ENCODE measurements at places on chromosomes 16 and 17.

- DNase-seq: no peak
Measured at GRCh38 chr16:53220585-53220984, 165.8 kb downstream of the CHD9 start.

- DNase-seq: no peak
Measured at GRCh38 chr17:3777366-3778120, 23.4 kb downstream of the ITGAE start.

GRCh38 chr16:1691956-1692355, 13.9 kb downstream of the JPT2 start:
- DNase-seq: no peak

DNA sequence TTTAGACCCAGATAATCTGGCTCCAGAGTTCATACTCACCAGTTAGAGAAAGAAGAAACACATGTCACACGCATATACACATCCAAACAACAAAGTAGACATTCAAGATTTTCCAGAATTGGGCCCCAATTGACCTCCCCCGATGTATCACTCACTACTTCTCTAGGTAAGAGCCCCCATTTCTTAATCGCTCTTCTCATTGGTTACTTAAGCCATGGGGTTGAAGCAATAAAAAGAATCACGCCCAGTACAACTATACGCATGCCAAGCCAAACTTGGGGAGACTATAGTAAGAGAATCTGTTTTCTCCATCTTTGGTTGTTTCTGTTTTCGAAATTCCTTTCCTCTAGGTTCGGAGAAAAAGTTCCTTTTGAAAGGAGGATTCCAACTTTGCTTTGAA, 565 bp downstream of the DDX52 start:
- DNase-seq: no peak

- DNase-seq: no peak
Measured at GRCh38 chr16:87740441-87740840, 25.3 kb downstream of the KLHDC4 start.

DNA sequence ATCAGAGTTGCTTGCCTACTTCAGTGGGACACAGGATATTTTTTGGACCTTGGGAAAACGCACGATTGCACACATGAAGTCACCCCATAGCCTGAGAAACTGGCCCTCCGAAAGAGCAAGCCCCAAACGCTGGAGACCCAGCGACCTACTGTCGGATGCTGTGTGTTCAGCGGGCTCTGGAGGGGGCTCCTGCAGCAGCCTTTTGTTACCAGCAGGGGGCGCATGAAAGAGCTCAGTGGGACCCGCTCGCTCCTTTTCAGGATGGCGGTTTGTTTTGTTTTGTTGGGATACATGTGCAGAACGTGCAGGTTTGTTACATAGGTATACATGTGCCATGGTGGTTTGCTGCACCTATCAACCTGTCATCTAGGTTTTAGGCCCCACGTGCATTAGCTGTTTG, 28.4 kb downstream of the MYH3 start:
- no peak for DNase-seq

- DNase-seq: no peak
Measured at GRCh38 chr16:86681031-86681756, 102.8 kb downstream of the FOXL1 start.

DNA sequence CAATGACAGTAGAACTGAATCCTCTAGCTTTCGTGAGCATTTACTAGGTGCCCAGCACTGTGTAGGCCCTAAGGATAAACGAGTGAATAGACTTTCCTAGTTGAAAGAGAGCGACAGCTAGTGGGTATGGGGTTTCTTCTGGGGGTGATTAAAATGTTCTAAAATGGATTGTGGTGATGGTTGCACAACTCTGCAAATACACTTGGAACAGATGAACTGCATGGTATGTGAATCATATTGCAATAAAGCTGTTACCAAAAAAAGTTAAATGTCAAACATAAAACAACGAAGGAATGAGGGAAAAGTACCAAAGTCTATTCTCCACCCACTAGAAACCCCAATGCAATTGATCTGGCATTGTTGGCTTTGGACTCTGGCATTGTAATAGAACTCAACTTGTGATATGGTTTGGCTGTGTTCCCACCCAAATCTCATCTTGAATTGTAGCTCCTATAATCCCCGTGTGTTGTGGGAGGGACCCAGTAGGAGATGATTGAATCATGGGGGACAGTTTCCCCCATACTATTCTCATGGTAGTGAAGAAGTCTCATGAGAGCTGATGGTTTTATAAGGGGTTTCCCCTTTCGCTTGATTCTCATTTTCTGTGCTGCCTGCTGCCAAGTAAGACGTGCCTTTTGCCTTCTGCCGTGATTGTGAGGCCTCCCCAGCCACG, 70.5 kb downstream of the MARF1 start:
- DNase-seq: no peak

DNA sequence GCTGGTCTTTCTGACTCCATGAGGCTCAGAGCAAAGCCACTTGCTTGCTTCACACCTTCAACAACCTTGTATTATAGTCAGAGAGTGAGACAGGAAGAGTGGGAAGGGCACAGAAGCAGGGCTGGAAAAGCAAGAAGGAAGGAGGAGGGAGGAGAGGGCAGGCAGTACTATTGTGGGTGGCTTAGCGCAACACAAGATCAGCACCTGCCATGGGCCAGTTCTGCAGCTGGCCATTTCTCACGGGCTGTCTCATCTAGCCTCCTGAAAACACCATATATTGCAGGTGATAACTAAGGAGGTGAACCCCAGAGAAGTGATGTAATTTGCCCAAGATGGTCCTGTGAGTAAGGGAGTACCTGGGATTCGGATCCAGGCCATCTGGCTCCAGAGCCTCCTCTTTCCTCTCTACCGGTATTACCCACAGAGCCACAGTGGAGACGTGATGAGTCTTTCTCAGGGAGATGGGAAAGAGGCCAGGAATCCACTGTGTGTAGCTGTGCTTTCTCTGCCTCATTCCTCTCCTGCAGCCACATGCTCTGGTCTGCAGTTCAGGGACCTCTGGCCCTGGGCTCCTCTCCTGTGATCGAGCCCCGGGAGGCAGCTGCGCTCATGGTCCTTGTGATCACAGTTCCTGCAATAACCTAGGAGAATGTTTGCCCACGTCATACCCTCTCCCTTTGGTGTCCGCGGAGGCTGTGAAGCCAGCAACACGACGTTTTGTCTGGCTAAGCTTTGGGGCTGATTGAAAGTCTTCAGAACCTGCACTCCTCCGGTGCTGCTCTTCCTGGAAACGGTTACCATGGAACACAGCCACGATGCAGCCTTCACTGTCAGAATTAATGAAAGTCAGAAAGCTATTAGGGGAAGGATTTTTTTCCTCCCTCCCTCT, 178.1 kb upstream of the CCL2 start:
- DNase-seq: no peak

- no peak for DNase-seq
Measured at GRCh38 chr17:58535431-58535830, 21.0 kb upstream of the MTMR4 start.

DNA sequence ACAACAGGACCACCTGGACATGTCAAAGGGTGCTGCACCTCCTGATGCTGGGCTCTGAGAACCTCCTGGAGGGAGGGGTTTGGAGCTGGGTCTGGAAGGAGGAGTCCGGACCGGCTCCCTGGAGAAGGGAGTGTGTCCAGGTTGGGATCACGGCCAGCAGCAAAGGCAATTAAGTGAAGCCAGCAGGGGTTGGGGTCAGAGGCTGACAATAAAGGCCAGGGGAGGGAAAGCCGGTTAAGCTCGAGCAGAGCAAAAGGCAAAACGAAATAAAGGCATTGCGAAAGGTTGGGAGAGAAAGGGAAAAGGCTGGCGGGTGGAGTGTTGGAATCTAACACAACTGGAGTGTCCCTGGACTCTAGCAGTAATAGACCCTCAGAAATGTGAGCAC, 992 bp upstream of the CACNG4 start:
- DNase-seq: no peak

DNA sequence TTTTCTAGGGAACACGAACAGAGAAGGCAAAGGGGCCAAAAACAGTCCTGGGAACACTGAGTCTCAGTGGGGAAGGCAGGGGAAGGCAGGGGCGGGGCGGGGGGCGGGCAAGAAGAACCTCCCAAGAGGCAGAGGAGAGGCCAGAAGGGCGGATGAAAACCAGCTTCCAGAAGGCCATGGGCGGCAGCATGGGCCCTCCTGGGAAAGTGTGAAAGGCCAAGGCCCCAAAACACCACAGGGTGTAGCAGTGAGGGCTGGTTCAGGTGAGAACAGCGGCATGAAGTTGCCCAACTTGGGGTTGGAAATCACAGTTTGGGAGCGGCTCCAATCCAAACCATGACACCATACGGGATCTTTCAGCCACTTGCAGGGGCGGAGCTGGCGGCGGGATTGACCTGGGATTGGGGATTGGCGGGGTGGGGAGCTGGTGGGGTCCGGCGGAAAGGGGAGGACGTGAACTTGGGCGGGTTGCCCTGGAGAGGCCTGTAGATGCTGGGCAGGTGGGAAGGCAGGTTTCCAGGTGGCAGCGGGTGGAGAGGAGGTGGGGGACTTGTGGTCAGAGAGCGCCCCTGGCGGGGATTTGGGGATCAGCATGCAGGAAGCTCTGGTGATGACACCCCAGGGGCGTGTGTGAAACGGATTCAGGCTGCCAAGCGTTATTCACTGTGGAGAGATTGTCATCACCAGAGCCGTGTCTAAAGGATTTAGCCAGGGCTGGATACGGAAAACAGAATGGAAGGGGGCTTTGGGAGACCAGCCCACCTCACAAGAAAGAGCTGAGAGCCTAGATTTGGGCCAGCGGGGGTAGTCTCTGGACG, 80.9 kb downstream of the ARHGAP23 start:
- DNase-seq: peak; percentile 65

DNA sequence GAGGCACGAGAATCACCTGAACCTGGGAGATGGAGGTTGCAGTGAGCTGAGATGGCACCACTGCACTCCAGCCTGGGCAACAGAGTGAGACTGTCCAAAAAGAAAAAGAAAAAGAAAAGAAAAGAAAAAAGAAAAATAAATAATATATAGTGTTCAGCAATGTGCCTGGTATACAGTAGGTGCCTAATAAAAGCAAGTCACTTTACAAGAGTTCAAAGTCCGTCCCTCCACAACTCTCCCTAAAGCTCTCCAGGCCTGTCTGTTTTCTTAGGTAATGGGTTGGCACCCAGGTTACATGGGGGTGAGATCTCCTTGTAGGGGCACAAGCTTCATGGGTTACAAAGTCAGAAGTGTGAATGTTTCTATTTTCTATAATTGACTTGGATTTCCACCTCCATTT, 16.6 kb upstream of the ANKRD40CL start:
- no peak for DNase-seq

DNA sequence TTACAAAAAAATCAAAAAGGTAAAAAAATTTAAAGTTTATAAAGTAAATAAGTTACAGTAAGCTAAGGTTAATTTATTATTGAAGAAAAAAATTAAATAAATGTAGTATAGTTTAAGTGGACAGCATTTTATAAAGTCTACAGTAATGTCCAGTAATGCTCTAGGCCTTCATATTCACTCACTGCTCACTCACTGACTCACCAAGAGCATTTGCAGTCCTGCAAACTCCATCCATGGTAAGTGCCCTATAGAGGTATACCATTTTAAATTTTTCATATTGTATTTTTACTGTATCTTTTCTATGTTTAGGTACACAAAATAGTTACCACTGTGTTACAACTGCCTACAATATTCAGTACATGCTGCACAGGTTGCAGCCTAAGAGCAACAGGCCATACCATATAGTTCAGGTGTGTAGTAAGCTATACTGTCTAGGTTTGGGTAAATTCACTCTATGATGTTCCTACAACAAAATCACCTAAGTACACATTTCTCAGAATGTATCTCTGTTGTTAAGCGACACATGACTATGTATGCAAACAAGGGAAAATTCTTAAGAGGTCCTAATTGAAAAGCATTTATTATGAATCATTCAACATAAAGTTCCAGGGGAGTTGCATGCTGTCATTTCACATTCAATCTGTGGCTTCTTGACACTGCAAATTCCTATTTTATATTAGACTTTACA, 92.3 kb downstream of the SPAG9 start:
- no peak for DNase-seq

- DNase-seq: no peak
Measured at GRCh38 chr17:81272616-81273015, 22.5 kb downstream of the SLC38A10 start.

DNA sequence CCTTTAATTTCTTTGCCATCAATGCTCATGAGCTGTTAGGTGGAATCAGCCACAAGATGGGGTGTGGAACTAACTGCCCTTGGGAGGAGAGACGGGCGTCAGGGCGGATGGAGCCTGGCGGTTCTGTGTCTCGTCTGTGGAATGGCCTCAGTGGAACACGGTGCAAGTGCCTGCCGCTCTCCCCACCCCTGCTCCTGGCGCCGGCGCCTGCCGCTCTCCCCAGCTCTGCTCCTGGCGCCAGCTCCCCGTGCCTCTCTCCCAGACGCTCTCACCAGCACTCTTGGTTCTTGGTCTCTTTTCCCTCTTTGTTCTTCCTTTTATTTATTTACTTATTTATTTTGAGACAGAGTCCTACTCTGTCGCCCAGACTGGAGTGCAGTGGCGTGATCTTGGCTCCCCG, 13.2 kb upstream of the RPL13 start:
- no peak for DNase-seq

- no peak for DNase-seq
Measured at GRCh38 chr17:41907185-41907556, 11.6 kb downstream of the ACLY start.

- no peak for DNase-seq
Measured at GRCh38 chr17:81408049-81408448, 12.8 kb downstream of the BAHCC1 start.

Data from stimulated activated CD8-positive, alpha-beta memory T cell treated with anti-CD3 and anti-CD28 coated beads, Interleukin-4, amount 100 ng/mL, for 24 hours (primary cell).